Endodermal cell (in vitro differentiated cells): ENCODE measurements at places on chromosomes 2 and 18. TPM values are rescaled to one million over a fixed set of nuclear protein-coding genes. Genes with fewer than 3 reads are reported as not detected.

DNA sequence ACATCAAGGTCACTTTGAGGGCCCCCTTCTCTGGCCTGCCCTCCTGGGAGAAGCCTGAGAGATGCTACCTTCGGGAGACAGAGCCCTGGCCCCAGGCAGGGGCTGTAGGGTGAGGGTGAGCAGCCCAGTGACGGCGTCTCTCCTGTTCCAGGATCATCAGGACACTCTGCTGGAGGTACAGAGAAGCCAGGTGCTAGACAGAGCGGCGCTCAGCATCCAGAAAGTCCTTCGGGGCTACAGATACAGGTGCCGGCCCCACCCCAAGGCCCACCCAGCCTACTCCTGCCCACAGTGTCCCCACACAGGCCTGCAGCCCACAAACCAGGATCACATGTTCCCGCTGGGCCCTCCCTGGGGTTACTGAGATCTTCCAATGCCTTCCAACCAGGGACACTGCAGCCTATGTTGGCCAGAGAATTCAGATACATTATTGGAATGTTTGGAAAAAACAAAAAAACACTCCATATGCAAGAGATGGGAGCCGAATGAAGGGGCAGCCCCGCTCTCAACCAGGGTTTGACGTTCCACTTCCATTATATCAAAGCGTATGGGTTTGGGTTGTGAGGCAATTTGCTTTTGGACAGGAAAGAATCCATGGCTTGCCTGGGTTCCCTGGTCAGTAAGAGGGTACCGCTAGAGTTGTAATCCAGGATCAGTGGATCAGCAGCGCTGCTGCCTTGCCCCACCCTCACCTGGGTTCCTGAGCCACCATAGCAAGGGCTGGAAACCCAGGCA lies 49.5 kb upstream of the GPR17 start:
- H3K4me3 ChIP-seq, result no peak overlapping the region
- H3K4me1 ChIP-seq, result no peaks in the 10 kb centered on the region
- DNase-seq, result peak; percentile 27
- no peaks in the 10 kb centered on the region for H3K36me3 ChIP-seq
- no peak overlapping the region for H3K27ac ChIP-seq

GRCh38 chr2:203887677-203888076 lies 20.1 kb downstream of the CTLA4 start:
- peak overlapping the region; percentile 74 for H3K27ac ChIP-seq
- DNase-seq, result no peak
- H3K4me3 ChIP-seq, result no peak overlapping the region
- H3K36me3 ChIP-seq, result no peaks in the 10 kb centered on the region

Gene EGR4
- total RNA-seq, result 0.14 and 0.15 TPM in 2 replicates

DNA sequence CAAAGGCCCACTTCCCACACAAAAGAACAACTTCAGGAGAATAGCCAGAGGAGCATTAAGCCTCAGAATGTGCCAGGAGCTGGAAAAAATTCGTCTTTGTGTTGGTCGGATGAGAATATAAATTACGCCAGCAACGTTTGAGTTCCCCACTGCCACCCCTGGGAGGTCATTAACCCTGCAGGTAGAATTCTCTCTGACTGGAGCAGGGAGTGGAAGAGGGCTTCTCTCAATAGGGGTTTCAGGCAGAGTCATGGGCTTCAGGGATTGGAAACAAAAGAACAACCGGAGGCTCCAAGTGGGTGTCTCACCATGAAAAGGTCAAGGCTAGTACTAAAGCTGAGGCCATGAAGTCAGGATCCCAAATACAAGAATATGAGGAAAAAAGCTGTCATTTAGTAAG lies 69.0 kb upstream of the DDX18 start:
- no peak overlapping the region for H3K27ac ChIP-seq
- no peak for DNase-seq
- no peaks in the 10 kb centered on the region for H3K36me3 ChIP-seq
- H3K4me3 ChIP-seq, result no peak overlapping the region
- H3K27me3 ChIP-seq, result no peaks in the 10 kb centered on the region

GRCh38 chr18:72171596-72171995 lies 372.5 kb downstream of the CBLN2 start:
- H3K36me3 ChIP-seq, result no peaks in the 10 kb centered on the region
- H3K4me1 ChIP-seq, result no peaks in the 10 kb centered on the region
- H3K4me3 ChIP-seq, result no peak overlapping the region
- H3K27ac ChIP-seq, result no peak overlapping the region
- H3K27me3 ChIP-seq, result no peaks in the 10 kb centered on the region
- no peak for DNase-seq

DNA sequence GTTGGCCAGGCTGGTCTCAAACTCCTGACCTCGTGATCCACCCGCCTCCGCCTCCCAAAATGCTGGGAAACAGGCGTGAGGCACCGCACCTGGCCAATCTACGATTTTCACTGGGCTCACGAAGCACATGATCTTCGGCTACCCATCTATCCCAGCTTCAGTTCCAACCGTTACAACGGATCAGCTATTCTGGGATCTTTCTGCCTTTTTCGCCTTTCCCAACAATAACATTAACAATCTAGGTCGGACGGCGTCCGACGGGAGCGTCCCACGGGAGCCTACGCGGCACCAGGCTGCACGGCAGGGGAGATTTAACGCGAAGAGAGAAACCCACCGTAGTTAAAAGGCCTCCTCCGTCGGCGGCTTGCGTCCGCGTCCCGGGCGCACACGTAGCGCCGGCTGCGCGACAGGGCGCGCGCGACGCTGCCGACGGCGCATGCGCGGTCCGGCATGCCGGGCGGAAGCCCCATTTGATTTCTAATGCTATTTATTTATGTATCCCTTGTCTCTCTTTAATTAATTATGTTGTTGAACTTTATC lies at the start of gene MSL3B:
TSS of gene MSL3B (minus strand) at position 394 of the 540 bp plus-strand sequence.
- DNase-seq, result peak; percentile 81
- no peaks in the 10 kb centered on the region for H3K4me1 ChIP-seq
- H3K4me3 ChIP-seq, result peak within 1 kb of the TSS; percentile 89
- H3K36me3 ChIP-seq, result peaks cover 8% of the 10 kb centered on the region
- H3K27me3 ChIP-seq, result peaks cover 33% of the 10 kb centered on the region
- no peak within 1 kb of the TSS for H3K27ac ChIP-seq

GRCh38 chr2:152386266-152386665 lies 51.3 kb downstream of the FMNL2 start:
- H3K36me3 ChIP-seq, result no peaks in the 10 kb centered on the region
- no peak overlapping the region for H3K4me3 ChIP-seq
- H3K4me1 ChIP-seq, result peaks cover 14% of the 10 kb centered on the region
- H3K27ac ChIP-seq, result no peak overlapping the region

DNA sequence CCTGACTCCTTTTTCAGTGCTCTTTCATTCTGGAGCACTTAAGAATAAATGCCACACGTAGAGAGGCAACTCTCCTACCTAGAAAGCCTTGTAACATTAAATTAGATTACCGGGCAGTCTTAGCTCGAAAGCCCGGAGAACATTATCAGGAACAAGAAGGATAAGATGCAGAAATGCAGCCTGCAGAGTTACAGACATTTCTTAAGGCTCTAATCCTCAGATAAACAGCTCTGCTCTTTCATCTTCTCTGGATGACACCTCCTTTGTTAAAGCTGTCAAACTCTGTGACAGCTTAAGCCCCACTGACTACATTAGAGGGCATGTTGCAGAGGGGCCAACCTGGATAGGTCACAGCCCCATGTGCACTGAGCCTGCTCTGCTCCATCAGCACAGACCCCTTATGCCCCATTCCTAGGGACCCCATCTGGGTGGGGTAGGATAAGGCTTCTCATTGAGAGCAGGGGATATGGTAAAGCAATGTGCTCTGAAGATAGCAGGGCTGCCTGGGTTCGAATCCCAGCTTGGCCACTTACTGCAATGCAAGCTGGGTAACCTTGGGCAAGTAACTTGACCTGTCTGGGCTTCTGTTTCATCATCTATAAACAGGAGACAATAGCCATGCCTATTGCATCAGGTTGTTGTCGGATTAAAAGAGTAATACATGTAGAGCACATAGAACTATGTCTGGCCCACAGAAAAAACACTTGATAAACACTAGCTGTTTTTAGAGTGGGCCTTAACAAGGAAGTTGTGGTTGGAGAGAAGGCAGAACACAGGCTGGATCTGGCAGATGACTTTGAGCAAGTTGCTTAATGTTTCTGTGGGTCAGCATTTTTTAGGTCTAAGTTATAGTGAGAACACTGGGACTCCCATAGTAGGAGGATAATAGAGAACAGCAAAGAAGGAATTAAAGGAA lies 111.4 kb downstream of the THNSL2 start:
- peaks cover 2% of the 10 kb centered on the region for H3K4me1 ChIP-seq
- H3K36me3 ChIP-seq, result no peaks in the 10 kb centered on the region
- peak; percentile 50 for DNase-seq
- peaks cover 89% of the 10 kb centered on the region for H3K27me3 ChIP-seq
- no peak overlapping the region for H3K27ac ChIP-seq

Gene MBP
- 15.0 to 19.0 TPM (median 19.0 TPM) in 3 replicates for total RNA-seq

Gene TTLL4
- total RNA-seq, result 70.8 to 104 TPM (median 96.5 TPM) in 3 replicates

Gene C2orf92
- total RNA-seq, result 12.5 to 24.0 TPM (median 17.0 TPM) in 3 replicates

Gene MTERF4
- total RNA-seq, result 32.2 to 33.5 TPM (median 33.2 TPM) in 3 replicates

- no peak overlapping the region for H3K4me3 ChIP-seq
- H3K4me1 ChIP-seq, result no peaks in the 10 kb centered on the region
Observed at GRCh38 chr18:9079818-9080528, 22.5 kb upstream of the NDUFV2 start.

Gene LRRC30
- not detected in 3 replicates for total RNA-seq

- H3K4me3 ChIP-seq, result no peak overlapping the region
- H3K27ac ChIP-seq, result no peak overlapping the region
- H3K27me3 ChIP-seq, result no peaks in the 10 kb centered on the region
- no peaks in the 10 kb centered on the region for H3K4me1 ChIP-seq
Observed at GRCh38 chr2:101608408-101609310, 88.8 kb upstream of the MAP4K4 start.

DNA sequence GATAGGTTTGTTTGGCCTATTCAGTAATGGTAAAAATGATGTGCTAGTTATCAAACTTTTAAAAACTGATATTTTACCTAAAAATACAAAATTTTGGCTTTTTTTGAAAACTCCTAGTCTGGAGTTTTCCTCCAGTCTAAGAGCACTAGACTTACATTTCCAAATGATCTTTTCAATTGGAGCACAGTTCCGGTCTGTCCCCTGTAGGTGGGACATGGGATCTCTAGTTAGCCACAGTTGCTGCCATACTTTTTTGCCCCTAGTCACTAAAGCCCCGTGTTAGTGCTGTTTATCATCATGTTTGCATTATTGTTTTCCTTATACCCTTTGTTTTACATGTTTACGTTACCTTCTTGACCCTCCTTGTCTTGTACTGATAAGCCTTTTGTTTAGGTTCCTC lies 52.4 kb downstream of the RELCH start:
- H3K27me3 ChIP-seq, result no peaks in the 10 kb centered on the region
- no peak for DNase-seq
- H3K36me3 ChIP-seq, result peaks cover 49% of the 10 kb centered on the region
- no peaks in the 10 kb centered on the region for H3K4me1 ChIP-seq
- H3K27ac ChIP-seq, result no peak overlapping the region

DNA sequence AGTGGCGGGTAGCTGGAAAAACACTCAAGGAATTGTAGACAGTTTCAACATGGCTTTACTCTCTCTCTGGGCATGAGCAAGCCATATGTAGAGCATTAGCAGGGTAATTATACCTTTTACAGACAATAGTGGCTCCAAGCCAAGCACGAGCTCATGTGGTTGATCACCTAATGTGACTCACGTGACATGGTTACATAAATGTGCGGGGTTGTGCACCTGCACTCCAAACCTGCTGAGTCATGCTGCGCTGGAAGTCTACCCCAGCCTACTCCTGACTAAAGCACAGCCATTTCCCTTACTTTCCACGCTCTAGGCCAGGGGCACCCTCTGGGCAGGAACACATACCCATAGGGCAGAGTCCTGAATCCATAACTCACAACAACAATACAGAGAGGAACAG lies 232.8 kb downstream of the MBD5 start:
- no peak overlapping the region for H3K4me3 ChIP-seq
- H3K27ac ChIP-seq, result no peak overlapping the region
- no peaks in the 10 kb centered on the region for H3K27me3 ChIP-seq
- no peak for DNase-seq
- no peaks in the 10 kb centered on the region for H3K4me1 ChIP-seq

- peaks cover 10% of the 10 kb centered on the region for H3K4me1 ChIP-seq
- no peak overlapping the region for H3K27ac ChIP-seq
- no peak overlapping the region for H3K4me3 ChIP-seq
- DNase-seq, result no peak
- H3K36me3 ChIP-seq, result no peaks in the 10 kb centered on the region
Observed at GRCh38 chr2:147096671-147097070, 748.2 kb upstream of the ACVR2A start.

DNA sequence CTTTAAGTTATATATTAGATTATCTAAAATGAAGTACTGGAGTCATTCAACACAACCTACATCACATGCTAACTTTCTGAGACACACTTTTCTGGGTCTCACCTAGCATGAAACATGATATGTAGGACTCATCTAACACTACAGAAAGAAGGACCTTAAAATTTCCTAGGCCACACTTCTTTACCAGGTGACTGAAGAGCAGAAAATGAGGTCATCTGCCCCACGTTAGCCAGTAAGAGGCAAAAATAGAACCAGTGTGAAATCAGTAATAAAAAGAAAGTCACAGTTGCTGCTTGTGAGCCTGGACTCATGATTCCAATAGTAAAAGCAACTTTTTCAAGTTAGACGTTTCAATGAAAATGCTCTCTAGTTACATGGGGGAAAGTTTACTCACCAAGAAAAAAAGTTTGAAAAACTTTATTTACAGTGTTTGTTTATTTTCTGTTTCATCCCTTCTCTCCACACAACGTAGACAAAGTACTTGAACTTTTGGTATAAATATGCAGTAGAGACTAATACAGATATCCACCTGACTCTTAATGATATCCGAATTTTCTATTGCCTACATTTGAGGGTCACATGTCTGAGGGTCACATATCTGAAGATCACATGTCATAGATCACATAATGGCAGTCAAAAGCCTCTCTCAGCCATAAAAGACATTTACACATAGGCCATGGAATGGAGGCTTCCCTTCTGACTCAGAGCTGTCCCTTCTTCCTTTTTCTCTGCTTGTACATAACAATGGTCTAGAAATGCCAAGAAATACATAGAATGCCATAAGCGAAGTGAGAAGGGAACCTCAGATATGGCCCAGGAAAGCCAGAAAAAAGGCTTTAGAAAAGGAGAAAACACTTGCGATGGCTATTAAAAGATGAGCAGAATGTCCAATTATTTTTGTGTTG lies 362.9 kb downstream of the ZEB2 start:
- H3K27me3 ChIP-seq, result no peaks in the 10 kb centered on the region
- no peak for DNase-seq
- H3K4me3 ChIP-seq, result no peak overlapping the region
- H3K4me1 ChIP-seq, result no peaks in the 10 kb centered on the region
- no peak overlapping the region for H3K27ac ChIP-seq

GRCh38 chr2:136764452-136765255 lies 691 bp upstream of the THSD7B start:
- H3K36me3 ChIP-seq, result no peaks in the 10 kb centered on the region
- peak overlapping the region; percentile 82 for H3K4me3 ChIP-seq
- peaks cover 97% of the 10 kb centered on the region for H3K27me3 ChIP-seq
- DNase-seq, result peak; percentile 86
- H3K4me1 ChIP-seq, result peaks cover 5% of the 10 kb centered on the region

DNA sequence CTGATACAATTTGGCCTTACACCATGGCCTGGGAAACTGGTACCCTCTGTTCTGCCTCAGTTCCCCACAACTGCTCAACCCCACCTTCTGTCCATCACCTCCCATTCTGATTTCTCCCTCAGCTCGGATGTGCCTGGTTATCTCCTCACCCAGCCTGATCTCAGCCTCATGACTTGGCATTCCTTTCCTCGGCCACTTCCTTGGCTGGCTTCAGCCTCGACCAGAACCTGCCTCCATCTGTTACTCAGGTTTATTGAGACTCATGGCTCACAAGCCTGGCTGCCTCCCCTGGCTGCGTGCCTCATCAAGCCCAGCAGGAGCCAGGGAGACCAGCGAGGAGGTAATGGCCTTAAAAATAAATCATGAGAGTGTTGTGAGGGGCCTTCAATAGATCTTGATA lies 356.2 kb upstream of the SPRED2 start:
- no peaks in the 10 kb centered on the region for H3K36me3 ChIP-seq
- H3K27me3 ChIP-seq, result no peaks in the 10 kb centered on the region
- no peaks in the 10 kb centered on the region for H3K4me1 ChIP-seq
- DNase-seq, result no peak
